ENCODE measurements at places on chromosomes 6 and 20.

GRCh38 chr6:130282234-130282995, 59.7 kb upstream of the SAMD3 start:
- no peak for DNase-seq

DNA sequence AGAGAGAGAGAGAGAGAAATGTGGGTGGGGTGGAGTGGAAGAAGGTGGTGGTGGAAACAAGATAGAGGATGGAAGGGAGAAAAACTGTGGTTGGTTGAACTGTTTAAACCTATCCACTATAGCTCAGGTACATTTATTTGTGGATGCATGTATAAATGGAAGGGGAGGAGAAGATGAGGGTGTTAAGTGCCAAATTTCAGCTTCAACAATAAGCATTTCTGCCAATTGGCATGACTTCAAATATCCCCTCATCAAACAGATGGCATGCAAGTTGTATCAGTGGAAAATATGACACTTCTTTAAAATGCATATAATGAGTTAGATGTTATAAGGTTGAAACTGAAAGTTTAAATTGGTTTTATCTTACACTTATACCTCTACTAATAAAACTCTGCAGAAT, 216.1 kb downstream of the LMBRD1 start:
- DNase-seq = no peak

DNA sequence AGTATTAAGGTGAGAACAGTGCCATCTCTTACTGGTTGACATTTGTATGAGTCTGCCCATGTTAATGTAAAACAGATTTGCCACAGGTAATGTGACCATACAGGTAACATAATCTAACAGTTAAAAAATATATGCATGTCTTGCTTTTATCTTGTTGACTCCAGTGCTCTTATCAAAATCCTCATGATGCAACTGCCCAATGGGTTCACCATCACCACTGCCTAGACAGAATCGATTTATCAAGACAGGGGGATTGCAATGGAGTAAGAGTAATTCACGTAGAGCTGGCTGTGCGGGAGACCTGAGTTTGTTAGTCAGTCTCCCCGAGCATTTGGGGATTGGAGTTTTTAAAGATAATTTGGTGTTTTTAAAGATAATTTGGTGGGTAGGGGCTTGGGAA, 19.2 kb downstream of the SNX9 start:
- DNase-seq = no peak

GRCh38 chr20:21534453-21534852, 20.6 kb upstream of the NKX2-2 start:
- DNase-seq = no peak

DNA sequence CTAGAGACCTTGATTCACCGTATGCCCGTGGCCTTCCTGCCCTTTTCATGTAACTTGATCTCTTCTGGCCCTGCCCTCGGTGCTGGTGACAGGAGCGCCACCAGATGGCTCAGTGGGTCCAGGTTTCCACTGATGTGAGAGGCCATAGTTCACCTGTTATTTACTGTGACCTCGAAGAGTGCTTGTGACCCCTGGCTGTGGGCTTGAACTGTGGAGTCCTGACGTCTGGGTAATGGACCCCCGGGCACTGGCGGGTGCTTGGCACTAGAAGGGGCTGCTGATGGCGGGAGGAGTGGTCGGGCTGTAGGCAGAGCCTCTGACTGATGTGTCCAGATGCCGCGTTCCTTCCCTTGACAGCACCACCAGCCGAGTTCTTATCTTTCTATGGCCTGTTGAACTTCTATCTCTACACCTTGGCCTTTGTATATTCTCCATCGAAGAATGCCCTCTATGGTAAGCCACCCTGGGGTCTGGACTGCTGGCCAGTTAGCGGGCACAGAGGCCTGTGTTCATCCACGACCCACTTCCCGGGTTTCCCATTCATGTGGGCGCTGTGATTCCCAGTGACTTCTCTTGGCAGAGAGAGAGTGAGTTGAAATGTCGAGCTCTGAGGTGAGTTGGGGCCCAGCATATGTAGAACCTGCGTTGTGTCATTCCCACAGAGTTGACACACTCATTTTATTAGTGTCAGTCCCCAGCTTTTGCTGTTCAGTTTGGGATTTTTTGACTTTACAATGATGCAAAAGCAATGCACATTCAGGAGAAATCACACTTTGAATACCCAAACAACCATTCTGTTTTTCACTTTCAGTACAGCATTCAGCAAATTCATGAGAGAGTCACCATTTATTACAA, 14.9 kb downstream of the DYNLT1 start:
- DNase-seq = no peak

GRCh38 chr6:56699066-56699654, 56.5 kb upstream of the DST start:
- no peak for DNase-seq

GRCh38 chr6:21871831-21872230, 278.3 kb downstream of the SOX4 start:
- no peak for DNase-seq

- peak; percentile 49 for DNase-seq
Observed at GRCh38 chr20:4341804-4342485, 326.6 kb upstream of the RNF24 start.

DNA sequence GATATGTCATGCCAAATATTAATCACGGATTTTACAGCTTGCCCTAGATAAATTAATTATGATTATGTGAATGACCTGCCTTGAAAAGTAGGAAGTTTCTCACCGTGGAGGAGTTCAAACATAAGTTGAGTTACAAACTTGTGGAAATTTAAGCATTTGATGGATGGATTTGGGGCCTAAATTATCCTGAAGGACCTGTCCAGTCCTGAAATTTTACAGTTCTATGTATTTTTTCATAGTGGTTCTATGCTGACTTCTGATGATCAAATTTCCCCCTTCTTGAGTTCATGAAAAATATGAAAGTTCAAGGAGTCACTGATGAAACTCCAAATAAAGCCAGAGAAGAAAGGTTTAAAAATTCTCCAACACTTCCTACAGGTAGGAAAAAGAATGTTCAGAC, 178.6 kb downstream of the SLC35F1 start:
- no peak for DNase-seq

DNA sequence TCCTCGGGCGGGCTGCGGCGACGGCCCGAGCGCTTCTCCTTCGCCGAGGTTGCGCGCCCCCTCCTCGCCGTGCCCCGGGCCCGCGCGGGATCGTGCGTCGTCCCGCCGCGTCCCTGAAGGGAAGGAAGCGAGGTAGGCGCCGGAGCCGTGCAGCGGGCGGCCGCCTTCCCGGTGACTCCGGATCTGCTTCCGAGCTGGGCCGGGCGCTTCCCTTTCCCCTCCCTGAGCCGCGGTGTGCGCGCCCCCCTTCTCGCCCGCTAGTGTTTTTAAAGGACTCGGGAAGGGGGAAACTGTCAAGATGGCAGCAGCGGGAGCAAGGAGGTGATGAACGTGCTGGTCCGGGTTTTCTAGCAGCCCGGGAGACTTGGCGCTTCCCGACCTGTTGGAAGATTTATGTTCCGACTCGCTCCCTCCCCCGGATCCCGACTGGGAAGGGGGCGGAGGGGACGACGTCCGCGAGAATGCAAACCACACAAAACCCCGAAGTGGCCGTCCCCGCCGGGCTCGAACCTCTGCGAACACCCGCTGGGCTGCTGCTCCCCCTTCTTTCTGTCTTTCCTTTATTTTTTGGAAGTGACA, 744 bp upstream of the FOXO3 start:
- peak; percentile 46 for DNase-seq

DNA sequence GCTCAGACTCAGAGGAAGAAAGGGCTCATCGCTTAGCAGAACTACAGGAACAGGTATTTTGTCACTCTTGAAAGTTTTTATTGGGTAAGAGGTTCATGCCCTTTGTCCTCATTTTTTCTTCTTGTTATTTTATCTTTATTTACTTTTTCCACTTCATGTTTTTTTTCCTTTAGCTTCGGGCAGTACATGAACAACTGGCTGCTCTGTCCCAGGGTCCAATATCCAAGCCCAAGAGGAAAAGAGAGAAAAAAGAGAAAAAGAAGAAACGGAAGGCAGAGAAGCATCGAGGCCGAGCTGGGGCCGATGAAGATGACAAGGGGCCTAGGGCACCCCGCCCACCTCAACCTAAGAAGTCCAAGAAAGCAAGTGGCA, 9.5 kb downstream of the BRD2 start:
- DNase-seq = no peak

- no peak for DNase-seq
Observed at GRCh38 chr20:61628901-61629601, 377.0 kb downstream of the CDH4 start.

GRCh38 chr6:157219201-157220200, 103.8 kb downstream of the TMEM242 start:
- DNase-seq = no peak

- DNase-seq = no peak
Observed at GRCh38 chr20:1944345-1945091, 49.3 kb downstream of the SIRPA start.

GRCh38 chr20:46823271-46823751, 71.3 kb upstream of the EYA2 start:
- no peak for DNase-seq

All from T1000 (cell line).